ENCODE measurements at places on chromosomes 5 and 9.

GRCh38 chr5:156534085-156534484, 207.1 kb downstream of the SGCD start:
- no peak for DNase-seq

DNA sequence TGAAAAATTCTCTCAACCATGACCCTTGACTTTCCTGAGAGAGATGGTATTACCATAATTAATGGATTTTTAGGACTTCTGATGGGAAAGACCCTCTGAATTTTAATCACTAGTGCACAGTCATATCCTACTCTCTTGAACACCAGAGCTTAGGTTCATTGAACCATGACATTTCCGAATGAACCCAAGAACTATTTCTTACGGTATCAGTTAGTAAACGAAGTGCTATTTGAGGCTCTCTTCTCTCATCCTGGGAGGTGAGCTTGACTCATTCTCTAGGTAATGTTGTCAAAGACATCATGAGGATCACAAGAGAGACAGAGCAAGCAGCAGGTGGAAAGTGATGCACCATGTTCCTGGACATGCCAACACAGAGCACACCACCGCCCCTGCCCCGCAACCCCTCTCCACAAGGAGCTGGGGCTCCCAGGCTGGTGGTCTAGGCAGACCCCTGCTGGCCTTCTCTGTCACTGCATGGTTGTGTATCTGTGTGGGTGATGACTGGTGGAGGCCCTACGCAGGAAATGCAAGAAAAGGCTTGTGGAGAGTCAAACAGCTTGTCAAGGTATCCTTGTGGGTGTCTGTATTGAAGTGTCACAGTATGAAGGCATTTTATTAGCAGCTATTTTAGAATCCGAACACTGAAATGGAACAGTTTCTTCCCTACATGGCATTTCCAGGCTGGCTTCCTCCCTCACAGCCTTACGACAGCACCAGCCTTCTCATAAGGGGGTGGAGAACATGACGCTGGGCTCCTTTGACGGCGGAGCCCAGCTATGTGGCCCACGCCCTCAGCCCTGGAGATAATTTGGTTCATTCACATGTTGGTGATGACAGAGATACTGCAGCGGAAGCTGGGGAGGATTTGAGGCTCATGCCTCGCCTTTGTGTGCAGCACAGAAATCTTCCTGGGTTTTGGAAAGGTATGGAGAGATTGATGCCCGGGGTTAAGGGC, 297.6 kb downstream of the NTRK2 start:
- DNase-seq: peak; percentile 79

GRCh38 chr9:99911600-99911999, 5.1 kb downstream of the STX17 start:
- no peak for DNase-seq

DNA sequence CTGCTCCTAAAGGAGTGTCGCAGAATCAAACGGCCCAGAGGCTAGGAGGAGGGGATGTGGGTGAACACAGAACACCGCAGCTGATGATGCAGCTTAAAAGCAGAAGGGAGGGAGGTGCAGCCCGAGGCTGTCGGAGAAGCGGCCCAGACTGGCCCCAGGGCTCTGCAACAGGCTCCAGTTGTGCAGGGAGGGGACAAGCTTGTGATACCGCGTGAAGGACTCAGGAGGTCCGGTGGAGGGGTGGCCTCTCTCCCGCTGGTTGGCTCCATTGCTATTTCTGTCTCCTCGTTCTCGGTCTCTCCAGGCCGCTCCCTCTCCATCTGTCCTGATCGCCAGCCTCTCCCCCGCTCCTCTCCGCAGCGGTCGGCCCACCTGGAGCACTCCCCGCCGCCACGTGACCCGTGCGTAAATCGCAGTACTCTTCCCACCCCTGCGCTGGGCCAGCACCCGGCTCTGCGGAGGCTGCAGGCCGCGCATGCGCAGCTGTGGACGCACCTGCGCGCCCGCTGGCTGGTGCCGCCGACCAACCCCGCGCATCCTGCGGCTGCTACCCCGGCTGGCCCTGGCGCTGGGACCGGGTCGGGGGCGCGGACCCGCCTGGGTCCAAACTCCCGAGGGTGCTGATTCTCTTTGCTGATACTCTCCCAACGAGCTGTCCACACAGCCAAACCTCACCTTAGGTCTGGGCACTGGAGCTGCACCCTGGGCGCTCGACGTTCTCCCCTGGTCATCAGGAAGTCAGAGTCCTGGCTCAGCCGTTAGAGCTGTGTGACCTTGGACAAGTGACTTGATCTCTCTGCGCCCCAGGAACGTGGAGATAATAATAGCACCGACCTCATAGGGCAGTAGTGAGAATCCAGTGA, 3.7 kb upstream of the STXBP1 start:
- peak; percentile 93 for DNase-seq

GRCh38 chr5:67648201-67648671, 451.6 kb upstream of the CD180 start:
- DNase-seq: no peak

DNA sequence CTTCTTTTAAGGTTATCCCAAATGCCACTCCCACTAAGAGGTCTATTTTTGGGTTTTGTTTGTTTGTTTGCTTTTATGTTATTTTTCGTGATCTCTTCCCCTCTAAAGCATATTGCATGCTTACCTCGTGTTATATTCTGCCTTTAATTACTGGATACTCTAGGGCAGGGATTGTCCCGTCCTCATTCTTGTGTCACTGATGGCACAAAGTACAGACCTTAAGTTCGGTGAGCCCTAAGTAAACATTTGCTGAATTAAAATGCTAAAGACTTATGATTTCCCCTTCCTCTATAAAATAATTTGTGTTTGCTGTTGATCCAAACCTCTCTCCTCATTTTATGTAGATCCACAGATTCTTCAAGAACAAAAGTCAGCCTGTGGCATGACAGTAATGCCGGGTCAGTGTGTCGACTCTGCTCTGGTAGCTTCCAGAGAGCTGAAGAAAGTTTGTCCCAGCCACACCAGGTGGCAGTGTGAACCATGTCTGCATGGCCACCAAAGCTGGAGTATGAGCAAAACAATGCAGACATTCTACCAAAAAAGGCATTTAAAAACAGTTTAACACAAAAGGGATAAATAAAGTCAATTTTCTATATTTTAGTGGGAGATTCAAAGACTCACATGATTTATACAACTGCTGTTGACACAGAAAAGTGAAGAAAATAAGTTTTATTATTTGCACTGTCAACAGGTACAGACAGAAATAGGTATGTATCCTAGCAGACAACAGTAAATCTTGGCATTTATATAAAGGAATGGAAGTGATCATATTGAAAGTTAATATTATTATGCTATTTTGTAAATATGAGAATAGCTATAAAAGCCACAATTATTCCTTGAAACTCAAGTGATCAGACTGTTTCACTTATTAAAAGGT, 17.9 kb upstream of the POC5 start:
- peak; percentile 78 for DNase-seq

DNA sequence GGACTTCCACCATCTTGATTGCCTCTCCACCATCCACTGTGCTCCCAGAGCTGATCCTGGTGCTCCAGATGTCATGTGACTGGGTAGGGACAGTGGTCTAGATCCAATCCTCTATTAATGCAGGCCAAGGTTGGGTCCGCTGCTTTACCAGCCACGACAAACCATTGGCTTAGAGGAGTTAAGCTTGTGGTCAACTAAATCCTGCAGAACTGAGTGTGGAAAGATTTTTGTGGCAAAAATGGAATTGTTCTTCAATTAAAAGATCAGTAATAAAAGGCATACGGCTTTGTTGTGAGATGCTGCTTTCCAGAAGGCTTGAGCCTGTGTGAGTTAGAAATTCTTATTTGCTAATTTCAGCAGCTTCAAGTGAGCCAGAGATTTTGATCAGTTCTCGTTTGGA, 30.7 kb downstream of the SLC1A3 start:
- no peak for DNase-seq

DNA sequence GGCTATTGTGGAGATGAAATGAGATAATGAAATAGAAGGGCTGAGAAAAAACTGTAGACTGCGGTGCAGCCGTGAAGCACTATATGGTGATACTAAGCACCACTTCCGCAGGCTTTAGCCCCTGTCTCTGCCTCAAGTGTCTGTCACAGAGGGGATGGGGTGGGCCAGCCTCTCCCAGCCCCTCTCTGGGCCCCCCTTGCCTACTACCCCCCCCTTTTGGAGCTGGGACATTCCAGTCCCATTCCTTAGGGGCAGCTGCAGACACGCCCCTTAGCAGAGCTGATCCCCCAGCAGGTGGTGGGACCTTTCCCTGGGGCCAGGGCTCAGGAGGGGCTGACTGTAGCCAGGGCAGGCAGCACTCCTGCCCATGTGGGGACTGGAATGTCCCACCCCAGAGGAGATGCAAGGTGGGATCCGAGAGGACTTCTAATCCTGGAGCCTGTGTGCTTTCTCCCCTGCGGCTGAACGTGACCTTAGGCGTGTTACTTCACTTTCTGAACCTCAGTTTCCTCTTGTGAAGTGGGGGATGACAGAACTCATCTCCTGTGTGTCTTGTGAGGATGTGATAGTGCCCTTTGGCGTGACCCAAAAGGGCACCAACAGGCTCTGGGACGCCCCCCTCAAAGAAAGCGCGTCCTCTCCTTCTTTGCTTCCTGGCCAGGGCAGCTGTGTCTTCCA, 1.9 kb downstream of the N4BP3 start:
- DNase-seq: no peak

DNA sequence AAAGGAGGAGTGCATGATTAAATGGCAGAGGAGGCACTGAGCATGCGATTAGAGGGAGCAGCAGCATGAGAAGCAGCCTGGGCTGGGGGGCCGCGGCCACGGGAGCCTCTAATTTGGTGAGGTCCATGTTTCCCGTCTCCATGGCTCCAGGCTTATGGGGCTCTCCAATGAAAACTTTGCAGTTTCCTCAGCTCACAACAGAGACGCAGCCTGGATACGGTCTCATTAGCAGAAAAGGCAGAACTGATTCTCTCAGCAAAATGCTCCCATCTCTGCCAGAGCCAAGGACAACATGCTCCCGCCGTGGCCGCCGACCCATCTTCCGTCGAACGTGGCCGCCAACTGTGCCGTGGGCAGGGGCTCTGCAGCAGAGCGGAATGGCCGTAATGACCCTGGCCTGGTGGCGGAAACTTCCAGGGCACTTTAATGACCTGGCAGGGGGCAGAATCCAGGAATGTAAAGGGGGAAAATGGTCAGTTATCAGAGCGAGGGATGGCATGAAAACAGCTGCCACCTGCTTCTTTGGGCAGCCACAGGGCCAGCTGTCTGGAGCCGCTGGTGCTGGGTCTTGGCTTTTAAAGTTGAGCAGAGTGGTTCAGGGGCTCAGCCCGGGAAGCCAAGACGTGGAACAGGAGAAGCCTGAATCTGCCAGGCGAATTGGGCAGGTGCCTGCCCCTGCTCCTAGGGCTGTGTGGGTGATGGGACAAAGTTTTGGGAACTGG, 76.5 kb downstream of the COL5A1 start:
- DNase-seq: no peak
